ENCODE measurements at places on chromosomes 12 and 14.

DNA sequence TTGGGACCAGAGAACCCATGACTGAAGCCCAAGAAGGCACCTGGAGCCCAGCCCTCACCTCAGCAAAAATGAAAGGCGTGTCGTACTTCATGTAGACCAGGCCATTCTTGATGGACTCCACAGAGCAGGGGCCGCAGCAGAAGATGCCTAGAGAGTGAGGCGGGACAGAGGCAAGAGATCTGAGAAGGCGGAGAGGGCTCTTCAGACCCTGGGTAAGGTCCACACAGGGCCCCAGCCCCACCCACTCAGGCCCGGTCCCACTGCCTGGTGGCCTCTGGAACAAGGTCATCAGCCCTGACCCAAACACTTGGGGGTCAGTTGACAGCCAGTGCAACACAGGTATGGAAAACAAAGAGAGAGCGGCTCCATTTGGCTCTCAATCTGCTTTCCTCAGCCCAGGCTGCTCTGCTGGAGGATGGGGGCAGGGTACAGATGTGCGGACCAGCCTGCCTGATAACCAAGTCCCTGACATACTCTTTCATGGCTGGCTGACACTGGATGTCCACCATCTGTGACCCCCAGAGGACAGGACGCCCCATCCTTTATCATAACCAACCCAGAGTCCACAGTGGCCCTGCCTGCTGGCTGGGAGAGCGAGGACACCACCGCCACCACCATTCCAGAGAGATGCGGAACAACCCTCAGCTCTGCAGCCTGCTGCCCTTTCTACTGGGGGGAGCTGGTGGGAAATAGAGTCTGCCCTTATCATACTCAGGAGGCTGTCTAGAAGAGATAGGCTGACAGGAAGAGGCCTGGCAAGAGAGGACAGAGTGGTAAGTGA is 6.9 kb downstream of the TGM1 start:
- DNase-seq, result no peak

DNA sequence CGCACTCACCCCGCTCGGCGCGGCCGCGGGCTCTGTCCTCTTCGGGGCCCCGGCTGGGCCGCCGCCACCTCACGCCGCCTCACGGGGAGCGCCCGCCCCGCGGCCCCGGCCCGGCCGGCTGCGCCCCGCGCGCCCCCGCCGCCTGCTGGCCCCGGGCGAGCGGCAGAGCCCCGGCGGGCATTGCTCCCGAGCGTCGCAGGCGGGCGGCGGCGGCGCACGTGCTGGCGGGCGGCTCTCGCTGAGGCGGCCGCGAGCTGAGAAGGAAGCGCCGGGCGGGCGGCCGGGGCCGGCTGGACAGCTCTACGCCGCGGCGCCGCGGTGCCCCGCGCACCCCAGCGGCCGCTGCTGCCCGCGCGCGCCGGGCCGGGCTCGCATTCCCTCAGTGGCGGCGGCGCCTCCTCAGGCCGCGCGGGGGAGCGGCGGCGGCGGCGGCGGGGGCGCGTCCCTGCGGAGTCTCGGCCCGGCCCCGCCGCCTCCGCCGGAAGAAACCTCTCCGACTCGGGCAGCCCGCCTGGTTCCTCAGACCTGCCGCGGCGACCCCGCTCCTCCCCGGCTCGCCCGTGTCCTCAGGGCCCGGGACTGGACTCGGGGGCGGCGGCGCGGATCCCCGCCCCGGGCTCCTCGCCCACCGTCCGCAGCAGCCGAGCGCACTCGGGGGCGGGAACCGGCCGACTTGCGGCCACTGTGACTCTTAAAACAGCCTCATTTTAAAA is at the start of gene PITPNM2:
Gene PITPNM2, minus strand, starts transcription at position 347 of the 713 bp plus-strand sequence. CDS start 116,500 bp downstream, outside the sequence.
- peak; percentile 55 for DNase-seq

DNA sequence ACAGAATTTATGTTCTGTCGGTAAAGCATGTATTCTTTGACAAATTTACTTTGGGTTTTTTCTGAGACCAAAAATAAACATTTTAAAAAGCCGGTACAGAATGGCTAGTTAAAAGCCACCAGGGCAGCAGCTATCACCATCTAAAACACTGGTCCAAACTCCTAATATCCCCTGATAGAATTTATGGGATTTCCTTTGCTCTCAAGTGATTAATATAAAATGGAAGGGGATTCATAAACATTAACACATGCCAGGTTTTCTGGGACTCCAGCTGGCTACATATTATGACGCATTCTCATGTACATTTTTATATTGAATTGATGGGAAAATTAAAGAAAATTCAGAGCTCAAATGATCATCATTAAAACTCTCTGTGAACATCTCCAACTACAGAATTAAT is 640.8 kb downstream of the C12orf50 start:
- DNase-seq, result no peak

DNA sequence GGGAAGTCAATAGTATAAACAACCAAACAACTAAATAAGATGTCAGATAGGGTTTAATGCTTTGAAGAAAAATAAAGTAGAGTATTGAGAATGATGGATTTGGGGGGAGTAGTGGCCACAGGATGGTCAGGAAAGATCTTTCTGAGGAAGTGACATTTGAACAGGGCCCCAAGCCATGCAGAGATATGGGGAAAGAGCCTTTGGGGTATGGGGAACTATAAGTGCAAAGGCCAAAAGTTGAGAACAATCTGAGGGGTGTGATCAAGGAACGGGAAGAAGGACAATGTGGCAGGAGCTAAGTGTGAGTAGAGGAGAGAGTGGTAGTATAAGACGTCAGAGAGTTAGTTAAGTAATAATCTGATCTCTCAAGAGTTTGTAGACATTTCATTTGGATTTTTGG is 1.3 kb downstream of the MRPS35 start:
- no peak for DNase-seq

DNA sequence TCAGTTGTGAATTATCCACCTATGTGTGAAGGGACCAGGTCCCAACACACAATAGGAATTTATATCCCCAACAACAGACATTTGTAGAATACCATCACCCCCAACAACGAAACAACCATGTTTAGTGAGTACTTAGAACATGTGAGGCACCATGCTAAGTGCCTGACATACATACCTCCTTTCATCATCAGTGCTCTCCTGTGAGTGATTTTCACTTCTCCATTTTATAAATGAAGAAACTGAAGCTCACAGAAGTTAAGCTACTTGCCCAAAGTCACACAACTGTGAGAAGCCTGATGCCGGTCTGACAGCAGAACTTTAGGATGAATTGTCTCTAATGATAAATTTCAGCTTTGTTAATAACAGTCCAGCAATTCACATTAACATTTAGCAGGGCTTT is 35.4 kb downstream of the SPTB start:
- DNase-seq, result no peak

- DNase-seq, result no peak
Observed at GRCh38 chr12:124904306-124905098, 9.9 kb downstream of the UBC start.

- no peak for DNase-seq
Observed at GRCh38 chr14:94773655-94774343, 3.9 kb upstream of the GSC start.

GRCh38 chr12:77214136-77214535 is 148.8 kb upstream of the E2F7 start:
- DNase-seq, result no peak

- no peak for DNase-seq
Observed at GRCh38 chr12:122939125-122939524, 27.1 kb downstream of the ABCB9 start.

DNA sequence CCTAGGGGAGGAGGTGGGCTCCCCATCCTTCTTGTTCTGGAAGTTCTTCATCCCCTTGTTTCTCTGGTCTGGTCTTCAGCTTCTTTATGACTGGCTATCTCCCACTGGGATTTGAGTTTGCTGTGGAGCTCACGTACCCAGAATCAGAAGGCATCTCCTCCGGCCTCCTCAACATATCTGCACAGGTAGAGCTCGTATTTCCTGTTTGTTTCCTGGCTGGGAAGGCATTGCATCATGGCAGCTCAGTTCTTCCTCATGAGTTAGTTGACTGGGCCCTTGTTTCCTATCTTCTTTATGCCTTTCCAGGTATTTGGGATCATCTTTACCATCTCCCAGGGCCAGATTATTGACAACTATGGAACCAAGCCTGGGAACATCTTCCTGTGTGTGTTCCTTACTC is 19.8 kb downstream of the ERG28 start:
- no peak for DNase-seq

DNA sequence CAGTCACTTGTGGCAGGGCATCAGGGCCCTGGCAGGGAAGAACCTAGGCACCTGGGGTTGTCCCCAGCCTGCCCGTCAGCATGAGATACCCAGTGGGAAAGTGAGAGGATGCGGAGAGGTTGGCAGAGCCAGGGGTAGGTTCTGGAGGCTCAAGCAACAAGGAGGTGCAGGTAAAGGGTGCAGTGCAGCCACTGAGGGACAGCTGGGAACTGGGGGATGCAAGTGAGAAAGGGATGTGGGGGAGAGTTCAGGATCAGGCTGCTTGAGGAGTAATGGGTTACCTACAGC is 18.7 kb downstream of the VASH1 start:
- DNase-seq, result no peak

GRCh38 chr14:71482671-71483070 is 449.6 kb upstream of the RGS6 start:
- DNase-seq, result no peak

DNA sequence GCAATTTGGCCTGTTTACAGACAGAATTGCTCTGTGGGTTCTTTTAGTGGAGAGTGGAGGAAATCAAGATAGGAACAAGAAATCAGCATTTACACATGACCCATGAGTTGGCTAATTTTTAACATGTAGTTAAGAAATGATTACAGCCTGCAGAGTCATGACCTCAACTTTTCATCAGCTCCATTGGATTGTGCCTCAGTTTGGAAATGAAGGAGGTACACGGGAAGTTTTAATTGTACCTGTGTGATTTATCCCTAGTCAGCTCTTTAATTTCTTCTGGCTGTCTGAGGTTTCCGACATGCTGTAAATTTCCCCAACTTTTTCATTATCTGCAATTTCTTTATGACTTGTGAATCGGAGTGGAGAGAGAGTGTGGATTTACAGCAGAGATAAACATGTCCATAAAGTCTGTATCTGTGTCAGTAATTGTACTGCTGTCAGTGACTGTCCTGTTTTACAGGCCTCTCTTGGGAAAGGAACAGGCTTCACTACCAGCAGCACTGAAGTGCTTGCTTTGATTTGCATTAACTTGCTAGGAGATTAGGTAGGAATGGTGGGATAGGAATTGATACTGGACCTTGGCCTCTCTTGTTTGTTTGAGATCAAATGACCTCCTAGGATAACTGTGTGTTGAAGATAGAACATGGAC is 49.2 kb downstream of the LIN52 start:
- DNase-seq, result no peak

GRCh38 chr14:104140463-104141331 is 2.3 kb downstream of the KIF26A start:
- no peak for DNase-seq

DNA sequence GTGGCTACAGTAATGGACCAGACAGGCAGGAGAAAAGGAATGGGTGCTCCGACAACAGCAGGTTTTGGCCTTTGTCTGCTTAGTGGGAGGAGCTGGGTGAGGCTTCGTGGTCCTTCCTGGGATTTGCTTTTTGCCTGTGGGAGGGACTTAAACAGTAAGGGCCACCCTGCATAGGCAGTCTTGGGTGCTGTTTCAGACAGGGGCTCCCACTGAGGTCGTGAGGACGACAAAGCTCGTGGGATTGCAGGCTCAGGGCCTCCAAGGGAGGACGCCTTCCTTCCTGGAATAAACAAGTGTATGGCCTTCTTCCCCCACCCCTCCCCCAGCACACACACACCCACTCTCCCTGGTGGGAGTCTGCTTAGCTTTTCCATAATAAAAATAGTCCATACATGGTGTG is 63.1 kb downstream of the FZD10 start:
- DNase-seq, result no peak

GRCh38 chr12:55637467-55637866 is 775 bp downstream of the OR10P1 start:
- DNase-seq, result peak; percentile 53

Measured in CD4-positive, alpha-beta T cell treated with Interleukin-4 for 1 hour (primary cell).